Adipocyte (in vitro differentiated cells): ENCODE measurements at places on chromosomes 12 and 14.

GRCh38 chr12:40770781-40771180, 78.5 kb downstream of the CNTN1 start:
- DNase-seq = no peak

DNA sequence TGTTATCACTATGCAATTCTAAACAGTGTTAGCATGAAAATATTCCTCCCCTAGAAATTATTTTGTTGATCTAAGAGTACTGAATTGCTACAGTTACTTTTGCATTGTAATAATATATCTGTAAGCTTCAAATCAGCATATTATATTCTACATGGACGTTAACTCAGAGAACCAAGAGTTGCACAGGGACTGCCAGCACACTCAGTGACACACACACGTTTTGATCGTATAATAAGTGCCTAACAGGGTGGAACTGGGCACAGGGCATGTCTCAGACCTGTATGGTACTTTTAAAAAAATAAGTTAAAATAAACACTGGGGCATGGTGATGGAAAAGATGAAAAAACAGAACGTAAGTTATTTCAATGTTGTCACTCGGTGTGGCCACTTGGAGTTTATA, 451.6 kb downstream of the RGS6 start:
- DNase-seq = no peak

DNA sequence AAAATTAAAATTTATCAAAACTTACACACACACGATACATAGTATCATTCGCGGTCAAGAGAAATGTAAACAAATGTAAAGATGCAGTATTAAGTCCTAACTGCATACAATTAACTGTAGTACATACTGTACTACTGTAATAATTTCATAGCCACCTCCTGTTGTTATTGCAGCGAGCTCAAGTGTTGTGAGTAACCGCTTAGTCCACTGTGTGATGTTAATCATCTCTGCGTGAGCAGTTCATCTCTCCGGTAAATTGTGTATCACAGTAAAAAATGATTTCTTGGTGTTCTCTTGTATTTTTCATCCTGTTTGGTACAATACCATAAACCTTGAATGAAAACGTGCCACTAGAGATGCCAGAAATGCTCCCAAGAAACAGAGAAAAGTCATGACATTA, 6.5 kb downstream of the EPS8 start:
- DNase-seq = no peak

DNA sequence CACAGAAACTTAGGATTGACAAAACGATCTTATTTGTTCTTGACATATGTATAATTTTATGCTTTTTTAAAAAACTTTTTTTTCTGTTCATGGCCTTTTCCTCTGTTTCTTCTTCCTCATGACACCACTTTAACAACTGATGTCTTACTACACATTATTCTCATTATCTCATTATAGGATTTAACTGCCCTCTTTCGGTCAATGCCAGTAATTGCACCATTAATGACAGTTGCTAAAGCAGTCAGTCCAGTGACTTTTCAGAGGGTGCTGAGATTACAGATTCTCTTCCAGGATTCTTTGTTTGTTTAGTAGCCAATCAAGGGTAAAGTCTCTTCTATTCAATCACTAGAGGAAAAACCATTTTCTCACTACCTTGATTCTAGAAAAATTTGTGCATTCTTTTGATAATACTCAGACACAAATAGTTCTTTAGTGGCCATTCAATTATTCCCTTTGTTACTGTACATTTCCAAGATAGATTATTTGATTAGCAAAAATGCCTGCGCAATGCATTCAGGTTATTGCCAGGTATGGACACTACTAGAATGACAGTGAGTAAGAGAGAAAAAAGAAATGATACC, 50.1 kb downstream of the KLRG1 start:
- DNase-seq = peak; percentile 82

GRCh38 chr14:88729159-88729558, 63.6 kb downstream of the EML5 start:
- DNase-seq = peak; percentile 7

DNA sequence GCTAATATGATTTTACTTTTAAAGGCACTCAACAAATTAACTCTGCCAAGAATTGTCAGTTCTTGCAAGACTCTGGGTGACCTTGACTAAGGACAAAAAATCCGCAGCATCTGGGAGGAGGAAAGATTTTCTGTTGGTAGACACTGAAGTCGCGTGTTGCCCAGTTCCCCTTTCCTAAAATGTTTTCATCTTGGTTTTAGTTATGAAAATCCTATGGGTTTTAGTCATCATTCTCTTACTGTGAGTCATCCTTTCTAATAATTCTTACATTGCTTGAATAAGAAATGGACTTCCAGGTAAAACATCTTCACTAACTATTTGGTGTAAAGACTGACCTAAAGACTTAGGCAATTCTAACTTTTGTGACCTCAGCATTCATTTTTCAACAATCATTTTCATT, 9.1 kb downstream of the GSG1 start:
- DNase-seq = peak; percentile 73

- DNase-seq = no peak
These were observed 16.2 kb upstream of the LPCAT3 start for GRCh38 chr12:7034464-7034863.

- peak; percentile 31 for DNase-seq
These were observed 8.2 kb downstream of the DMAC2L start for GRCh38 chr14:50320283-50320682.

DNA sequence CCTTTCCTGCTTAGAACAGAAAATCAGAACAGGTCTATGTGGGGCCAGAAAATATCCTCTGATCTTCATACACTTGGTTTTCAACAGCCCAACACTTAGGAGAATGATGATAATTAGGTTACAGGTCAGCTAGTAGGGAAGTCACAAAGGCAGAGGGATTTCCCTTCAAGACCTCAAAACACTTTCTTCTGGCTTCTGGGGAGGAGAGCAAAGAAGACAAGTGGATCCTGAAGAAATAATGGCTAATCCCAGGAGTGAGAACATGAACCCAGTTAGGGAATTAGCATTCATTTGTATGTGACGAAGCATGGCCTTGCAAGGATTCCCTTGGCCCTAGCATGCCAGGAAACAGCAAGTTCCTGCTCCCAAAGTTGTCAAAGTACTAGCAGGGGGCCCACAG, 223.3 kb downstream of the BCAT1 start:
- no peak for DNase-seq

- DNase-seq = no peak
These were observed 28.8 kb downstream of the SIX4 start for GRCh38 chr14:60695327-60695726.

DNA sequence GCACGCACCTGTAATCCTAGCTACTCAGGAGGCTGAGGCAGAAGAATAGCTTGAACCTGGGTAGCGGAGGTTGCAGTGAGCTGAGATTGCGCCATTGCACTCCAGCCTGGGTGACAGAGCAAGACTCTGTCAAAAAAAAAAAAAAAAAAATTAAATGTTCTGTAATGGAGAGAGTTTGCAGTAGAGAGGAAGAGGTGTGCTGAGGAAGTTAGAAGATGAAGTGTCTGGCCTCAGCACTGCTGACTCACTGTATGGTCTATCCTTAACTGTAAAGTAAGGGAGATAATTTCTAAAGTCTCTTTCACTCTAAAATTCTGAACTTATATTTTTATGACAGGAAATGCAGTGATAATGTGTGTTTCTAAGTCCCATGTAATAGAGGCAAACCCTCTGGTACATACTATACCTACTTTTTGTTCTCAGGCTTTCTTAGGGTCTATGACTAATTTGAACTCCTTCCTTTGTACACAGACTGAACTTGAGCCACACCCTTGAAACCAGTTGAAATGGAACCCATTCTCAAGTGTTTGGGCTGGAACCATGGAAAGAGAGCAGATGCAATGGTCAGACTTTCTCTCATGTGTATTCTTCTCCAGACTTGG, 278.1 kb upstream of the FAR2 start:
- no peak for DNase-seq

DNA sequence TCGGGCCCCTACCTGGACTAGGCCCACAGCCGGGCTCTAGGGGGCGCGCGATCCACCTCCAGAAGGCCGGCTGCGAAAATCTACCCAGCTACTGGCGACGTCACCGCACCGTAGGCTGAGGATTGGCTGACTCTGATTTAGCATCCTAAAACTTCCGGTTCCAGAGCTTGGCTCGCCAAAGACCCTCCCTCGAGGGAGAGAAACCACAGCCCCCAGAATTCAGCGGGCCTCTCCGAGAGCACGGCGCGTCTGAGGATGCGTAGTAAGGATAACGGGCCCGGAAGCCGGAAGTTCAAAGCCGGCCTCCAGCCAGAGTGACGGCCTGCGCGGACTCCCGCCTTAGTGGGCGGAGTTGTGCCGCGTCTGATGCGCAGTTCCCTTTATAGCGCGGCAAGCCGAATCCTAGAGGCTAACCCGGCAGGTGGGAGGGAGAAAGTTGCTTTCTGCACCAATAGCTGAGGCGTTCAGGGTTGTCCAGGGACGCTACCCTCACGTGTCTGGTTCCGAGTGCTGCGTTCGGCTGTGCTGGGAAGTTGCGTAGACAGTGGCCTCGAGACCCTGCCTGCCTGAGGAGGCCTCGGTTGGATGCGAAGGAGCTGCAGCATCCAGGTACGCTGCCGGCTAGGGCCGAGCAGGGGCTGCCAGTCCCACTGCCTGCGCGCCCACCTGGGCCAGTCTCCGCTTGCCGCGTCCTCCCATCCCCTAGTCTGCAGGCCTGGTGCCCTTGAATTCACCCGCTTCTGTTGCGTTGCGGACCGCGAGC, at the start of gene COX14:
Gene COX14 (plus strand): TSS at position 544 of the 763 bp plus-strand sequence. CDS start 7,808 bp downstream, outside the sequence.
- peak; percentile 100 for DNase-seq

GRCh38 chr14:97290977-97291376, 493.8 kb downstream of the VRK1 start:
- no peak for DNase-seq

GRCh38 chr14:88426271-88426670, 40.8 kb downstream of the SPATA7 start:
- peak; percentile 61 for DNase-seq

DNA sequence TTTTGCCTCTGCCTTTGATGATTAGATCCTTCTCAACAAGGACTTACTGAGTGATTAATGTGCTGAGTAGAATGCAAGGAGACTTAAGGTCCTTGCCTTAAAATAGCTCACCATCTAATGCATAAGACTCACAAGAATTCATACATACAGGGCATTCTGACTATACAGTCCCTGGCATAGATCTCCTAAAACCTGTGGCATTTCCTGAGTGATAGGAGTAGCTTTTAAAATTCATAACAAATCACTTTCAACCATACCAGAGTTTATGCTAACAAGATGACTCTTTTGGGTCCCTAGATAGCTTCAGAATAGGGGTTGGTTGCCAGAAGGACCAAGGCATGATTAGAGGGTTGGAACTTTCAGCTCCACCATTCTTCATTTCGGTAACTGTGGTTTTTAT, 48.8 kb downstream of the STXBP6 start:
- DNase-seq = peak; percentile 53

DNA sequence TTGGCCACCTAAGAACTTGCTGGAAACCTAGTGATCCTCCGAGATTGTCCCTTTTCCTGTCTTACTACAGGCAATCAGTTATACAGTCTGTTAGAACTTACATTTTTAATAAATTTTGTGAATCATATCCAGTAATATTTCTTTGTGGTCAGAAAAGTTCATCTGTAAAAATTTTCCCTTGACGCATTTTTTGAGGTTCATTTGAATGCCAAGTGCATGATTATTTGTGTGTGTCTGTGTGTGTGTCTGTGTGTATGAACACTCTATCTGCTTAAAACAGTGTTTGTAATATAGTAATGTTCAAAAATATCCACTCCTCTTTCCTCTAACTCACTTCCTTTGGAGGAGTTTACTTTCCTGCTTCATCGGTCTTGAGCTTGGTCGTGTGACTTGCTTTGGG, 468.7 kb upstream of the FLRT2 start:
- no peak for DNase-seq

DNA sequence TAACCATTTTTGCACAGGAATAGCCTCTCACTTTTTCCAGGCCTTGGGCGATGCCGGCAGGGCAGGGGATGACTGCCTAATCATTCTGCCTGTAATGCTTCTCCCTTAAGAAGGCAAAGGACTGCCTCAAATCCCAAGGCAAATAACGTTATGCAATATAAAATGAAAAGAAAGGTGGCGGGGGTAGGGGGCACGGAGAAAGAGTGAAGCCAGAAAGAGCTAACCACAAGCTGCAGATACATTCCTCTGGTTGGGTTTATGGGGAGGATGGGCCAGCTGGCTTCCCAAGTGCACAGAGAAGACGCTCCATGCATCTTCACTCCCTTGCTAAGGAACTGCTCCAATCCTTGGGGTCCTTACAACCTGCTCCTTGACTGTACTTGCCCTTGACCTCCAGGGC, 229.5 kb downstream of the FOXN3 start:
- DNase-seq = no peak

DNA sequence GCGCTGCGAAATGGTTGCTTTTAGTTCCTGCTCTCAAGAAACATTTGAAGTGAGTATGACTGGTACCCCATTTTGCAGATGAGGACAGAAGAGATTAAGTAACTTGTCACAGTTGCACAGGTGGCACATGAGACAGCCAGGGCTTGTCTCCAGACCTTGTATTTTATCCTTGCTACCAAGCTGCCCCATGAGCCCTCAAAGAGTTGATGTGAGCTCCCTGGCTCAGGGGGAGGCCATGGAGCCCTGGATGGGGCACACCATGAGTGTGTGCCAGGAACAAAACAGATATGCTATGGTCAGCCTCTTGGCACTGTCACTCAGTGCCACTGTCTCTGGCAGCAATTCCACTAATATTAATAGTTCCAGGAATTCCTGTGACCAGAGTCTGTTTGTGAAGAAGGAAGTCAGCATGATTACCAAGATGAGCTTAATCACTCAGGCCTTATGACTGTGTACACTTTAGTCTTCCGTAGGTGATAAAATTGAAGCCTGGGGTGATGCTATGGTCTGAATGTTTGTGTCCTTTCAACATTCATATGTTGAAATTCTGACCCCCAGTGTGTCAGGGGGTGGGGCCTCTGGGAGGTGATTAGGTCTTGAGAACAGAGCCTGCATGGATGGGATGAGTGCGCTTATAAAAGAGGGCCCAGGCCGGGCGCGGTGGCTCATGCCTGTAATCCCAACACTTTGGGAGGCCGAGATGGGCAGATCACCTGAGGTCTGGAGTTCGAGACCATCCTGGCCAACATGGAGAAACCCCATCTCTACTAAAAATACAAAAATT, 806.8 kb downstream of the AACS start:
- no peak for DNase-seq

DNA sequence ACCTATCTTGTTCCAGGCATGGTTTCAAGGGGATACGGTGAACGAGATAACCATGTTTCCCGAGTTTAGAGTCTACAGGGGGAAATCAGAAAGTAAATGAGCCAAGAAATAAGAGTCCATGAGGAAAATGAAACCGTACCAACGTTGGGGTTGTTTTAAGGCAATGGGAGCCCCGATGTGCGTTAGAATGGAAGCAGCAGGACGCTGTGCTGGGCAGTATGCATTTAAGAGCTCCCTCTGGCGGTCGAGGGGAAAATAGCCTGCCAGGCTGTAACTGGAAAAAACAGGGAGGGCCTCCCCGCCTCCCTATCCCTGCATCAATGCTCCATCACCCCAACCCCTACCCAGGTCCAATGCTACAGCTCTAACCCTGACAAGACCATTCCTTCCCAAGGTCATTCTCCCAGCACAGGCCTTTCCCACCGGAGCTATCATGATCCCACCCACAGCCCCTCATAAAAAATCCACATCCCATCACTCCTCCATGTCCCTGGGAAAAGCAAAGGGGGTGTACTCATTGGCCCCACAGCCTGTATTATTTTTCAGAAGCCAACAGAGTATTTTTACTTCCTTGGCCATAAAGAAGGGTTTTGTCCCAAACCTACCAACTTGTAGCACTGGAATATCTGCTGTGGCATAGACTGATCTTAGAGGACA, 226.3 kb upstream of the NOS1 start:
- peak; percentile 3 for DNase-seq

GRCh38 chr14:28936601-28937000, 170.0 kb downstream of the FOXG1 start:
- DNase-seq = no peak
